ENCODE measurements at places on chromosomes 7 and 10. TPM values are rescaled to one million over a fixed set of nuclear protein-coding genes. Genes with fewer than 3 reads are reported as not detected.

DNA sequence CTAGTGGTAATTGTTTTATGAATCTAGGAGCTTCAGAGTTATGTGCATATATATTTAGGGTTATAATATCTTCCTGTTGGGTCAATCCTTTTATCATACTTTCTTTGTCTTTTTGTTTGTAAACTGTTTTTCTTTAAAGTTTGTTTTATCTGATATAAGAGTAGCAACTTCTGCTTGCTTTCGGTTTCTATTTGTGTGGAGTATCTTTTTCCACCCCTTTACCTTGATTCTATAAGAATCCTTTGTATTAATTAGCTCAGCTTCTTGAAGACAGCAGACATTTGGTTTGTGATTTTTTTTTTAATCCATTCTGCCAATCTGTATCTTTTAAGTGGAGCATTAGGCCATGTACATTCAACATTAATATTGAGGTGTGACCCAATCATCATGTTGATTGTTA, 9.3 kb downstream of the CASP7 start:
- DNase-seq: no peak

- DNase-seq: no peak
Observed at GRCh38 chr10:89526358-89526757, 9.0 kb downstream of the SLC16A12 start.

GRCh38 chr10:119749455-119749854, 23.6 kb downstream of the INPP5F start:
- DNase-seq: no peak

DNA sequence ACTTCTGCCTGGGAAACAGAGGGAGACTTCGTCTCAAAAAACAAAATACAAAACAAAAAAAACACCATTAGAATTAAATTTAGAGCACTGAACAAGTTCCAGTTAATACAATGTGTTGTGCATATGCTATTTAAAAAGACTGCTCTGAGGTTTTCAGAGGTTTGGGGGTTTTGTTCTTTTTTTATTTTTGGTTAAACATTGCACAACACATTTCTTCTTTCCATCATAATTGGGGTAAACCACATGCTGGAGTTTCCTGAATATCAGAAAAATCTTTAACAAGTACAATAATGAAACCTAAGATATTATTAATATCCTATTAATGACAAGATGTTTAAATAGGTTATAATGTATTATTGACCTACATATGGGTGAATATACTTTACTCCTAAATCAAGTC, 26.3 kb downstream of the IGF2BP3 start:
- DNase-seq: no peak

DNA sequence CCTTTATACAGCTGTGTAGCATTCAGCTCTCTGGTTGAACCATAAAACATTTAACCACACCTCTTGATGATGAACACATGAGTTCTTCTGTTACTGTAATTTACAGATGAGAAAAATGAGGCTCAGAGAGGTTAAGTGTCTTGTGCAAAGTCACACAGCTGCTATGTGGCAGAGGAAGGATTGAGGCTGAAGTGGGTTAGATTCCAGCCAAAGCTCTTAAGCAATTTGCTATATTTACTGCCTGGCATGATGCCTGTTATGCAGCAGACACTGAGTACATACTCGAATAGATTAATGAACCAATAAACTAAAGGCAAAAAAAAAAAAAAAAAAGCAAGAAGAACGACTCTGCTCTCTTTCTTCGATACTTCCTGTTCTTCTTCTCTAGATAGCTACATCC, 35.7 kb downstream of the GFRA1 start:
- no peak for DNase-seq

- DNase-seq: no peak
Observed at GRCh38 chr10:84335516-84335915, 7.1 kb downstream of the CCSER2 start.

HOXA9 gene
- total RNA-seq: not detected

POR gene
- 45.7 TPM for total RNA-seq

TMEM130 gene
- not detected for total RNA-seq

Measured in left ventricle myocardium superior (tissue), 1 donor.